ENCODE measurements at places on chromosomes 1 and 21. TPM values are rescaled to one million over a fixed set of nuclear protein-coding genes. Genes with fewer than 3 reads are reported as not detected.

KPRP gene
- polyA plus RNA-seq = not detected

ASPM gene
- not detected for polyA plus RNA-seq

LRRC39 gene
- 4.7 TPM for polyA plus RNA-seq

CDCA8 gene
- 0.44 TPM for polyA plus RNA-seq

HTR6 gene
- polyA plus RNA-seq = not detected

IGSF9 gene
- not detected for polyA plus RNA-seq
